ENCODE measurements at places on chromosomes 4 and X. TPM values are rescaled to one million over a fixed set of nuclear protein-coding genes. Genes with fewer than 3 reads are reported as not detected.

Gene USP53
- total RNA-seq = 45.3 TPM

Gene SORBS2
- 47.7 TPM for total RNA-seq

Gene GBA3
- total RNA-seq = 0.37 TPM

Gene MGAT4D
- not detected for total RNA-seq

Gene FOXP3
- 0.88 TPM for total RNA-seq

Gene CPE
- 4.6 TPM for total RNA-seq

Gene G3BP2
- 187 TPM for total RNA-seq

Gene ANK2
- 21.9 TPM for total RNA-seq
